ENCODE measurements at places on chromosomes 5 and 9.

DNA sequence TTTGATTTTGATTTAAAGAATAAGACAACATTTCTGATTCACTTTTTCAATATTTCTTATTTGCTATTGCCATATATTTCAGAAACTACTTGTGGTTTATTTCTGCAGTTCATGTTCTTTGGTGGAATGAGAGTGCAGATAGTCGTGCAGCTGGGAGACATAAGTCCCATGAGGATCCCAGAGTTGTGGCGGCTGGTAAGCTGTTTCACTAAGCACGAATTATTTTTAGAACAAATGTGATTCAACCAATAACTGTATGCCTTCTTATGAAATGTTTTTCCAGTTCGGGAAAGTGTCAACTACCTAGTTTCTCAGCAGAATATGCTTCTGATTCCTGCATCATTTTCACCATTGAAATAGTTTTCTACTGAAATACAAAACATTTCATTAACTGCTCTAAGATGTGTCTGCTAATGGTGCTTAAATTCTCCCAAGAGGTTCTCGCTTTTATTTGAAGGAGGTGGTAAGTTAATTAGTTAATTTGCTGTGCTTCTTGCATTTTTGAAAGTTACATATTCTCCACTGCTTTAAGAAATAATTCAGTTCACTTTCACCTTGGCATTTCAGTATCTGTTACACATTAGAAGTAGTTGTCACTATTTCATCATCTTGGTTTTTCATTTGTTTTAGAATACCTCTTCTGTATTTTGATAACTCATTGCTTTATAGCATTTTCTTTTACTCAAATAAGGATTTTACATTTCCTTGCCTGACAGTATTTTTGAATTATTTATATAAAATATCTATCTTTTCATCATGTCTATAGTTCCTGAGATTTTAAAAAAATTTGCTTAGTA is 9.0 kb downstream of the NIPSNAP3B start:
- DNase-seq = no peak

DNA sequence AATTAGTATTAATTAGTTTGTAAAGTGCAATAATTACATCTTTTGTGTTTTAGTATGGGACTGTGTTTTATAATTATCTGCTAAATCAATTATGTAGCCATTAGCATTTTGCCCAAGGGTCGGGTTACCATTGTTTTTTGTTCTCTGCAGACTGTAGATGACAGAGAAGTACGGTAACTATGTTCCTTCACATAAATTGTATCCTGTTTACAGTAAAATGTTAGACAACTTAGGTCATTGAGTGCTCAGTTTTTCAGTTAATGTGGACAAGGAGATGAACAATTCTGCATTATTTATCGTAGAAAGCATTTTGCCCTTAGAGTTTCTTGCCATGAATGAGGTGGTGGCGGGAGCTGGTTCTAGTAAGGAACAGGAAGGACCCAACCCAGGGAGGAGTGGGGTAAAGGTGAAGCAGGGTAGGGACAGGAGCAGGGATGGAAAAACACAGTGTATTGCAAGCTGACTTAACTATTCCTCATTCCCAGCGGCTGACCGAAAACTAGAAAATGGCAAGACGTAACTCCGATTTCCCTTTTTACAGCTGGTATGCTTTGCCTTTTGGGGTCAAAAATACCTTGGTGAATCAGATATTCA is 243.7 kb upstream of the SLC24A2 start:
- no peak for DNase-seq

DNA sequence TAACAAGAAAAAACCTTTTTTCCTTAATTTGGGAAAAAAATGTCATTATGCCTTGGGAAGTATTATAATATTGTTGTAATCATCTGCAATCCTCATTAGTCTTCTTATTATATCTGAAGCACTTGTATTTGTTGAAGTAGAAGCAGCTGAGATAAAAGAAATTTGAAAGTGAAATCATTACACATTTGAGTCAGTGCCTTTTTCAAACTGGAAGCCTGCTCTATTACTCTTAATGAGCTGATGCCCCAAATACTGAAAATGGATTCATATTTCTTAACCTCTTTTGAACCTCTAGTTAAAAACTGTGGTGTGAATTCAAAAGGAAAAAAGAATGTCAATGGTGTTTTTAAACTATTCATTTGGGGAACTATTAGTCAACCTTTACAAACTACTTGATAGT is 1027.7 kb downstream of the NR2F1-AS1 start:
- DNase-seq = no peak

DNA sequence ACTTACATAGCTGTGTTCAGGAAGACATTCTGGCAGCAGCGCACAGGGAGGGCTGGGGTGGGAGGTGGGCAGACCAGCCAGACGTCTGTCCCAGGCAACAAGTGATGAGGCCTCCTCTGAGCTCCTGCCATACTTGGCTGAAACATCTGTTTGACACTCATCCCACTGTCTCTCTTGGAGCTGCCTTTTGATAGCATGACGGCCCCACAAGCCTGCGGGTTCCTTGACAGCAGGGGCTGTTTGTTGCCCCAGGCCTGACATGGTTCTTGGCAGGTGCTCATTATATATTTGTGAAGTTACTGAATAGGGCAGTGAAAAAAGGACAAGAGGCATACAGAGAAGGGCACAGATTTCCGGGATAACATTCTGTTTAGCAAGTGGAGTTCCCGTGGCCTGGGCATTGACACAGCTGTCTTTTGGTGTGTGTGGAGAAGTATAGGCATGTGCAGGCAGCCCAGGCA is 22.2 kb upstream of the B4GALT1 start:
- DNase-seq = no peak

GRCh38 chr5:172858990-172859811 is 25.1 kb downstream of the ERGIC1 start:
- DNase-seq = no peak

DNA sequence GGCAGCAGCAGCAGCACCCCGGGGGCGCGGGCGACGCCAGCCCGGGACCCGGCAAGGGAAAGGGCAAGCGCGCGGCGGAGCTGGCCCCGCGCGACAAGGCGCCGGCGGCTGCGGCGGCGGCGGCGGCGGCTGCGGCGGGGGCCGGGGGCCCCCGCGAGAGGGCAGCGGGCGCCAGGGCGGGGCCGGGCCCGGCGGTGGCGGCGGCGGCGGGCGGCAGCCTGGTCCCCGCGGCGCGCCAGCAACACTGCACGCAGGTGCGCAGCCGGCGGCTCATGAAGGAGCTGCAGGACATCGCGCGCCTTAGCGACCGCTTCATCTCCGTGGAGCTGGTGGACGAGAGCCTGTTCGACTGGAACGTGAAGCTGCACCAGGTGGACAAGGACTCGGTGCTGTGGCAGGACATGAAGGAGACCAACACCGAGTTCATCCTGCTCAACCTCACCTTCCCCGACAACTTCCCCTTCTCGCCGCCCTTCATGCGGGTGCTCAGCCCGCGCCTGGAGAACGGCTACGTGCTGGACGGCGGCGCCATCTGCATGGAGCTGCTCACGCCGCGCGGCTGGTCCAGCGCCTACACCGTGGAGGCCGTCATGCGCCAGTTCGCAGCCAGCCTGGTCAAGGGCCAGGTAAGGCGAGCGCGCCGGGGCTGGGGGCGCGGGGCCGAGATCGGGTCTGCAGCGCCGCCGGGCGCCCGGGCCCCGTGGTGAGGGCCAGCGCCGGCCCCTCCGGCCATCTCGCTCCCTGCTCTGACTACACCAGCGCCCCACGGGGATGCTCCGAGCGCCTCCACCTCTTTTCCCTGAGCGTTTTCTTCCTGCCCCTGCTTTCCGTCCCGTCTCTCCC is at the start of gene UBE2QL1:
TSS of gene UBE2QL1 (plus strand) at position 238 of the 843 bp plus-strand sequence. CDS start at position 273, 35 bp downstream.
- DNase-seq = peak; percentile 11

GRCh38 chr5:2748179-2748860 is 3.2 kb downstream of the IRX2 start:
- no peak for DNase-seq

GRCh38 chr9:108934323-108934893 is at the start of gene ABITRAM:
Gene ABITRAM, plus strand, starts transcription at chr9:108934400. Its CDS starts 87 bp downstream, at chr9:108934487.
- peak; percentile 62 for DNase-seq

- no peak for DNase-seq
Measured at GRCh38 chr9:18362901-18363685, 110.9 kb upstream of the ADAMTSL1 start.

All from neural crest cell (in vitro differentiated cells).